Endothelial cell of umbilical vein (primary cell): ENCODE measurements at places on chromosomes 6 and 20. TPM values are rescaled to one million over a fixed set of nuclear protein-coding genes. Genes with fewer than 3 reads are reported as not detected.

Gene TGM2
- total RNA-seq = 708 and 868 TPM in 2 replicates

Gene OPN5
- not detected in 2 replicates for total RNA-seq

Gene STMND1
- total RNA-seq = not detected in 2 replicates

Gene GGT7
- total RNA-seq = 4.7 and 5.0 TPM in 2 replicates
